T-helper 1 cell (primary cell): ENCODE measurements at places on chromosomes 1 and 21.

DNA sequence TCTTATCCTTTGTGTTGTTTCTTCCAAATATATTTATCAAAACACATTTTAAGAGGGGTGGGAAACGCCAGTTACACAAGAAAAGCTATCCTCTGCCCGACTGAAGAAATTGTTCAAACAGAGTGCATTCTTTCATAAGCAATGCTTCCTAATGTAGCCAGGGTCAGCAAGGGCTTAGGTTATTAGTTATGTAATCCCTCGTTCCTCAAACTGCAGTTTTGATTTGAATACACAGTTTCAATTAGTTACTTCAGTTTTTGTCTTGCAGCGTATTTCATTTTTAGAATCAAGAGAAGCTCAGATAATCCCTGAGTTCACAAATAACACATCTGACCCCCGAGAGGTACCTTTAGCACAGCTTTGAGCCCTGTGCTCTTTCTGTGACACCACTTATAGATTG is 141.7 kb upstream of the NRIP1 start:
- DNase-seq = no peak

- no peak for DNase-seq
These were observed 10.8 kb upstream of the FYB2 start for GRCh38 chr1:56830052-56830451.

DNA sequence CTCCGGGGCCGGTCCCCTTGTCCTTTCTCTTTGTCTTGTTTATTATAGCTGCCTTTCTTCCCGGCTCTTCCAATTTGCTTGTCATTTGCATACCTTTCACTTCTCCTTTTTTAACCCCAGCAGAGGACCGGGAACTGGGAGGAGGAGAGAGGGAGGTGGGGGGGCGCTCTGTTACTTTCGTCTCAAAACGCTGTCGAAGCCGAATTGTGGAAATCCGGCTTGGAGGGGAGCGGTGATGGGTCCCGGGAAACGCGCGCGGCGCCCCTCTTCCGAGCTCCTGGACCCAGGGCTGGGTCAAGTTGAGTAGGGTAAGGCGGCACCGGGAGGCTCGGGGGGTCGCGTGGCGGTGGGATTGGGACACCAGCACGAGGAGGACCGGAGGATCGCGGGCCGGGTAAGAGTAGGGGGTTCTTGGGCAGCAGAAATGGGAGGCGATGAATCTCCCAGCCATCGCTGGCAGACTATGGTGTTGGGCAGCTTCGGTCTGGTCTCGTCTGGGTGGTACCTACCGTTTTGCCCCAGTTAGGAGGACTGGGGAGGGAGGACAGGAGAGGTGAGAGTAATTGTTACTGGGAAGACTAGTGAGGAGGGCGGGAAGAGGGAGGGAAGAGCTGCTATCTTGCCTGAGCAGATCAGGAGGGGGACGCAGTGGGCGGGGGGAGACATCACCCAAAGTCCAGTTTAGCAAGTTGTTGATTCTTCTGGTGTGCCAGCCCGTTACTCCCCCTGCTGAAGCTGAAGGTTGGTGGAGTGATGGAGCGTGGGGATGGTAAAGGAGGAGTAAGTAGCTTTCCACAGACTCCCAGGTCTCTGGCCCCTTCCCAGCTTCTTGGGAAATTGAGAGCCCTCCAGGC is 1.5 kb downstream of the PROX1 start:
- no peak for DNase-seq

GRCh38 chr1:93814059-93814794 is 64.8 kb downstream of the DNTTIP2 start:
- peak; percentile 5 for DNase-seq

- DNase-seq = no peak
These were observed 12.1 kb downstream of the FOXD2 start for GRCh38 chr1:47449822-47450552.

- no peak for DNase-seq
These were observed 50.2 kb downstream of the CAPZB start for GRCh38 chr1:19435181-19435580.

- no peak for DNase-seq
These were observed 39.1 kb downstream of the TYW3 start for GRCh38 chr1:74771913-74772515.

DNA sequence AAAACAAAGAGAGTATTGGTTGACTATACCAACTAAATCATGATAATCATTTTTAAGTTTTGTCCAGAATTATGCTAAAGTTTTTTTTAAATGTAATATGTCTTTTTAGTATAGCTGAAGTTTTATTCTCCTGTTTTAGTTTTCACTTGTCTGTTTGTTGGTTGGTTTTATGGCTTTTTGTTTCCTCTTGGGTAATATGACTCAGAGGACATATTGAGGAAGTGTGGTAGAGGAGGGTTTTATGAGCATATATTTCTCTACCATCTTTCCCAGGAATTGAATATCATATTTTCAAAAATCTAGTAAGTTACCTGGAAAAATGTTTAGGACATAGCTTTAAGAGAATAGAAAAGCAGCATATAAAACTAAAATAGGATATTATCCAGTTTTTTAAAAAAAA is 68.6 kb upstream of the MCOLN3 start:
- no peak for DNase-seq

GRCh38 chr21:31913182-31913608 is 40.4 kb downstream of the HUNK start:
- DNase-seq = no peak

GRCh38 chr1:11272832-11273594 is at the start of gene UBIAD1:
TSS of gene UBIAD1 (plus strand) at chr1:11273198. CDS start at chr1:11273532, 334 bp downstream.
- DNase-seq = peak; percentile 76
